A549 treated with ZK216348 at 1 μM for 4 hours (cell line): ENCODE measurements at places on chromosomes 1 and 21. TPM values are rescaled to one million over a fixed set of nuclear protein-coding genes. Genes with fewer than 3 reads are reported as not detected.

Gene PLA2G2C
- not detected in 5 replicates for total RNA-seq

Gene WARS2
- total RNA-seq: 4.5 to 6.9 TPM (median 5.1 TPM) in 5 replicates

Gene SLAMF8
- 0.11 to 0.12 TPM in 2 of 5 replicates, not detected in the others for total RNA-seq

Gene MAP3K21
- total RNA-seq: 6.1 to 11.8 TPM (median 9.9 TPM) in 5 replicates

Gene CHI3L2
- total RNA-seq: 0.32 to 0.83 TPM (median 0.41 TPM) in 5 replicates

Gene CPT2
- 8.1 to 9.6 TPM (median 9.0 TPM) in 5 replicates for total RNA-seq

Gene TMPRSS15
- not detected in 5 replicates for total RNA-seq

Gene VANGL2
- 0.50 to 1.2 TPM (median 0.91 TPM) in 5 replicates for total RNA-seq

Gene SPATA46
- not detected in 5 replicates for total RNA-seq

Gene TFF3
- total RNA-seq: not detected in 5 replicates
